ENCODE measurements at places on chromosomes 4 and X.

DNA sequence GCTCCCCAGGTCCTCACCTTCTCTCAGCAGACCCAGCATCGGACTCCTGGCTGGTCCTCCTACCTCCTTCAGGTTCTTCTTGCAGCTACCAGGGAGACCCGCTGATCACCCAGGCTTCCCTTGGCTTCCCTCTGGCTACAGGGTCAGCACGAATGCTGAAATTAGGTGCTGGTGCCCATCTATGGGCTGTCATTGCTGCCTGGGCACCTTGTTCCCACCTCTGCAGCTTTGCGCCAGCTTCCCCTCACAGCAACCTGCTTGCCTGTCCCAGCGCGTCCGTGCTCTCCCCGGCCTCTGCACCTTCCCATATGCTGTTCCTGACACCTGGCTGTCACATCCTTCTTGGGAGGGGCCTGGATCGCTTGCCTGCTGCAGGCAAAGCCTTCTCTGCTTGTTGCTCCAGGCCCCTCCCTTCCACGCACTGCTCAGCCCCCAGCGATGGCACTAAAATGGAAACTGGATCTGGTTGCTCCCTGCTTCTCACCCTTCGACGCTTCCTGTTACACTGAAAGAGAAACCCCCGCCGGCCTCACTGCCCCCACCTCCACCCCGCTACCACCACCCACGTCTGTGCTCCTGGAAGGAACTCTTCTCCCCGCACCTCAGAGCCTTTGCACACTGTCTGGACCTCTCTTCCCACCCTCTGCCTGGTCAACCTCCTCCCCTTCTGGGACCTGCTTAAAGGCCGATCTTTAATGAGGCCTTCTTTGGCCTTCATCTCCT is 22.2 kb downstream of the C4orf50 start:
- DNase-seq: no peak

DNA sequence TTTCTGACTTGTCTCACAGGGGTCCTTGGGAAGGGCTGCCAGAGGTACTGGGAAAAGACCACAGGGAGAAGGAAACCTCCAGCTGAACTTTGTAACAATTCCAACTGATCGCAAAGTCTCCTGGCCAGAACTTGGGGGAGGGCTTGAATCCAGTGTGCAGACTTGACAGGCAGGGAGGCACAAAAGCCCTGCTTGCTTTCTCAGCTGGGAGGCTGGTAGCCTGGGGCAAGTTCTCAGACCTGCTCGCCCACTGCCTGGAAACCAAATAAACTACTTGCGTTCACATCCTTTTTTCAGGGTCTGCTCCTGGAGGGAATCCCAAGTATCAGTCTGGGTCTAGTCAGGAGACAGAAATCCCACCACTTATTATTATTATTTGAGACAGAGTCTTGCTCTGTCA is 48.0 kb upstream of the CASK start:
- no peak for DNase-seq

DNA sequence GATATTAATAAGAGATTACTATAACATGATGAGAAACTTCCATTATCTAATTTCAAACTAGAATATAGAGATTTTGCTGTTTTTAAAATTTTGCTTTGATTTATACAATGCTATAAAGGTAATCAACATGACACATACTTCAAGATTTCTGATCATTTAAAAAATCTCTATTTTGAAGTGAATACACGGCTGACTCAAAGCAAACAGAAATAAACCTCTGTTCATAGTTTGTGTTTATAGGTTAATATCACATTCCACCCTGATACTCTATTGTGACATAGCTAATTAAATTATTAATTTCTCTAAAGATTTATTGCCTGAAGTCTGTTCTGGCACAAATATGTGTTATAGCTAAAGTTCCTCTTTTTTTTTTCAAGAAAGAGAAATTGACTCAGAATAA is 349.2 kb downstream of the TLL1 start:
- DNase-seq: no peak

- DNase-seq: no peak
These were observed 131.8 kb upstream of the MAD2L1 start for GRCh38 chr4:120198411-120198810.

DNA sequence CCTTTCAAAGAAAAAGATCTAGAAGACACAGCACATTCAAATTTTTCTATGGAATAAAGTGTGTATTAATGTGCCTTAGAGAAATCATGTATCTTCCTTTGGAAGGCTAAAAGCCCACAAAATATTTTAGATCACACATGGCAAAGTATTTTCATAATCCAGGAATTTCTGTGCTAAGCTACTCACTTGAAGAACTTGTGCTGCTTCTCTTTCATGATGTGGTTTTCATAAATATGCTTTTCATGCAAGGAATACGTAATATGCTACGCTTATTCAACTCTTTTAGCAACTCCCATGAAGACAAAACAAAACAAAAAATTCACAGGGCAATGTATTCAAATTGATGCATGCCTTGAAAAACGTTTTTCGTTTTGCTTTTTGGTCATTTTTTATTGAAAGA is 125.6 kb downstream of the ARHGAP24 start:
- no peak for DNase-seq

DNA sequence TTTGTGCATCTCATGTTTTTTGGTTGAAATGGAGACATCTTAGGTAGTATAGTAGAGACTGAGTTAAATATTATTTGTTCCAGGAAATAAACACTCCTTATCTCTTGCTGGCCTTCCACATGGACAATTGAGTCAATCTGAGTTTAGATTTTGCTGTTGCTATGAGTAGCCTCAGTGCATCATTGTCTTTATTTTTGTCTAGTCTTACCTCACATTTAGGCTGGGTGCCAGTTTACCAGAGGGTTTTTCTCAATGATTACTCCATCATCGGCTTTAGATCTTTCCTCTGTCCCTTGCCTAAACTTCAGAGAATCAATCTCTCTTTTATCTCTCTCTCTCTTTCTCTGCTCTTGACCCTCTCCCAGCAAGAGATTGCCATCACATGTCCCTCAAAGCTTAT is 73.6 kb downstream of the GABRB1 start:
- no peak for DNase-seq

GRCh38 chrX:32530802-32531403 is 680.4 kb downstream of the DMD start:
- peak; percentile 27 for DNase-seq

DNA sequence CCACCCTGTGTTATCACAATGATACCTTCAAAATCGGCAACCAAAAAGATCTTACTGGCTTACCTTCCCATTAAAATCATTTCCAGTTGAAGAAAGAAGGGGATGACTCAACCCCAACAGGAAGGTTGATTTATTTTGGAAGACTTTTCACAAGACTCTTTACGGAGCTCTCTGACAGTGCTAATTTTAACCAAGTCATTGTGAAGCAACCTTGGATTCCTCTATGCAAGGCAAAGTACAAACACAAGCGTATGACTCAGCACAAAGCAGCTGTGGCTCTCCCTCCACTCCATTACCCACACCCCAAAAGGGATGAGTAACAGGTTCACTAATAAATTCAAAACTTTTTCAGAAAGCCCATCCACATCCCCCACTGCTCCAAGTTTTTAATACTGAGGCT is 213.8 kb upstream of the FGF13 start:
- DNase-seq: no peak

DNA sequence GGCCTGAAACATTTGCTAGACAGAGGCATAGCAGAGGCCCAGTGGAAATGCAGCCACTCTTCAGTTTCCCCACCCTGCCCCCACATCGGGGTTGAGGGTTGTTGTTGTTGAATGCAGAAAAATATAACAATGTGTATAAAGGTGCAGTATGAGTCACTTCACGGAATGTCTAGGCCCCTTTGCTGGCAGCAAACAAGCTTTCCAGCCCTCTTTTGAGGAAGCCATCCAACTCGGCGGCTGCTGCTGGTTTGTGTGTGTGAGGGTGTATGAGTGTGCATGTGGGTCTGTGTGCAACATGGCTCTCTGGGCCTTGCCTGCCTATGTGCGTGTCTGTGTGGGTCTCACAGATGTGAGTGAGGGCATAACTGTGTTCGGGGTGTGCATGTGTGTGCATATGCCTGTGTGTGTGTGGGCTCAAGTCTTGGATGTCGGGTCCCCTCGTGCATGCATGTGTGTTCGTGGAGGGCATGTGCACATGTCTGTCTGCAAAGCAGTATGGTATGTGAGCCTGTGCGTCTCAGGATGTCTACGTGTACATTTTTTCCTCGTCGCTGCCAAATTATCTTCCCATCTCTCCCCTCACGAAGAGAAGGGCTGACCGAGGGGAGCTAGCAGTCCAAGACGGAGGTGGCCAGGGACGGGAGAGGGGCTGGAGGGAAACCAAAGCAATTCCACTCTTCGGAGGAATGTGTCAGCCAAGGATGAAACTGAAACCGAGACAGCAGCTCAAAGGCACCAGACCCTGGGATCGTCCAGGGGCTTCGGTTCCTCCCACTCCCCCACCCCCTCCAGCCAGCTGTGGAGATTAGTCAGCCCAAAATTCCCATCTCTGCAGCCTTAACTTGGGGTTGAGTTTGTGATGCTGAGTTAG is 8.4 kb upstream of the ELF4 start:
- DNase-seq: no peak

DNA sequence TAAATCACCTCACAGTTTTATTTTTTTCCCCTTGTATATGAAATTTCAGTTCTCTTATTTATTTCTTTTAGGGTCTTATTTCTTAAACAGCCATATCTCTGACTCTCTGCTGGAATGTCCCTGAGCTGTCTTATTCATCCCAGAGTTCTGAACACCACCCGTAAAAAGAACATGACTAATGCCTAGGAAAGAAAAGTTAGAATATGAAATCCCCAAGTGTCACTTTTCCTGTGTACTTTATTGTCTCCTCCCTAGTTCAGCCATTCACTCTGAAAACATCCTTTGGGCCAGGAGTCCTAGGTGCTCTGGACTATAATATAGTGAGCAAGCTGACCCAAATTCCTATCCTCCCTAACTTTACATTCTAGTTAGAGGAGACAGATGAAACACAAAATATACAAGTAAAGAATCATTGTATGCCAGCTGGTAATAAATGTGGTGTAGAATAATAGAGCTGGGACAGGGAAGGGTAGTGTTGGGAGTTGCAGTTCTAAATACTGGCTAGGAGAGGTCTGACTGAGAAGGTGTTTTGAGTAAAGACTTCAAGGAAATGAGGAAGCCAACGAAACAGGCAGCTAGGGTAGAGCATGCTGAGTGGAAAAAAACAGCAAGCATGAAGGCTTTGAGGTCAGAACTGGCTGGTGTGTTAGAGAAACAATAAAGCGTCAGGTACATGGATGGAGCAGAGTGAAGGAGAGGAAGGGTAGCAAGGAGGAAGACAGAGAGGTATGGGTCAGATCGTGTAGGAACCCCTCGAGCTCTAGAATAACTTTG is 40.6 kb upstream of the FTHL17 start:
- no peak for DNase-seq

GRCh38 chrX:40157228-40158035 is 59.7 kb upstream of the BCOR start:
- DNase-seq: no peak

- no peak for DNase-seq
These were observed 81.7 kb upstream of the GPM6B start for GRCh38 chrX:13898603-13899002.

DNA sequence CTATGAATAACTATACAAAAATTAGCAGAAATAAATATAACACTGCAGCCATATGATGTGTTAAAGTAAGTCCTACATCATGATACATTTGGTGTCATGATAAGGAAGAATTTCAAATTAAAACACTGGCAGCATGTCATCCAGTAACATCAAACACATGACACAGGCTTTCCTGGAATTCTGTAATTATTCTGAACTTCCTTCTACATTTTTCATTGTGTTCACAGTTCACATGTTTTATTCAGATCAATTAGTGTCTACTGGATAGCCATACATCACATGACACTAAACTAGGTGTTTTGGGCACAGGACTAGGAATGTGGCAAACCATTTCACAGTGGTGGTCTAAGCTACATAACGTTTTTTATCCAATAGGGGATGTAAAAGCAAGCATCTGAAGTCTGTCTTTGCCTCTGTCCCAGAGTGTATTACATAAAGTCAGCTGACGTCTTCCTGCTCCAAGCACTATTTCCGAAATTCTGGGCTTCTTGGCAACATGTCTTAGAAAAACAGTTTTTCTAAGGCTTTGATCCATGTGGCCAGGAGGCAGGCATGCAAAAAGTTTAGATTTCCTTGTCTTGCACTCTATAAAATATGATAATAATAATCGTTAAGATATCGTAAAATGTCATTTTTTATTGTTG is 707.9 kb downstream of the CENPC start:
- no peak for DNase-seq

- DNase-seq: peak; percentile 74
These were observed 18.4 kb upstream of the LDB2 start for GRCh38 chr4:16916719-16917337.

GRCh38 chrX:144295921-144296320 is 412.1 kb downstream of the UBE2NL start:
- DNase-seq: no peak

DNA sequence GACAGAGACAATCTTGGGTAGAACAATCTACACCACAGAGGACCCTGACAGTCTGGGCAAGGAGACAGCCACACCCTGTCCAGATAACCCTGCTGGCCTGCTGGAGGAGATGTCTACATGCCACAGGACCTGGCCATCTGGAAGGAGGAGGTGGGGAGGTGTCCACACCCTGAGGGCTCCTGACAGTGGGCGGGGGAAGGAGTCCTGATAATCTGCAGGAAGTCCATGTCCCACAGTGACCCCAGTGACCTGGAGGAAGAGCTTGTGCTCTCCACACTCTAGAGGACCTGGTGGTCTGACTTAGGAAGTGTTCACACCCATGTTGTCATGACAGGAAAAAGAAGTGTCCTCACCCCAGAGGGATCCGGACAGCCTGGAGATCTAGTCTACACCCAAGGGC is 5.5 kb downstream of the SUV39H1 start:
- DNase-seq: peak; percentile 79

DNA sequence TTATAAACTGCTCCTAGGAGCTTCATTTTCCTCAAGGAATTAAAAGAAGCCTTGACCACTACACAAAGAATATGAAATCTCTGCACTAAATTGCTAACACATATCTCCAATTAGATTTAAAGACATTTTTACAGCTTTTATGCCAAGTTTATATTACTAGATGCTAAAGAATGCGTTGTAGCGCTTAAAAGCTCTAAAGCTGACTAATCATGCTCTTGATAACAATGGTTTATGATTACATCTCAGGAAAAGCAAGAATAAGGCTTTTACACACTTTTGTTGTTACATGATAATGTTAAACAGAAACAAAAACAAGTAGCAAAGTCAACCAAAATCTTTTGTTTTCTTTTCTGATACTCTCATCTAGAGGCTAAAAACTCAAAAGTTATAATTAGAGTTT is 44.7 kb downstream of the SLC10A7 start:
- no peak for DNase-seq

DNA sequence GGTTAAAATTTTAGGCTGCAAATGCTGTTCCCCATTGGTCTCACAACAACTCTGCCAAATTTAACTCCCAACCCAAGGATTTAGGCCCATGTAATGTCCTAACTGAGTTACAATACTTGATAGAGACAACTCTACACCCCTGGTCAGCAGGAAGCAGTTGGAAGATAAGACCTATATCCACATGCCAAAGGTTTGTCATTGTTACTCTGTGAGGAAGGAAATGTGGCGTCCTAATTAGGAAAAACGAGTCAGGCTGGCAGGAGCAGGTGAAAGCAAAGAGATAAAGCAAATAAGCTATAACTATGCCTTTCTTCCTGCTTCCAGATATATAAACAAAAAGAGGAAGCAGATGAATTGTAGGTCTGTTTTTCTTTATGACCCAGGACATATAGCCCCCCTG is 69.1 kb downstream of the SPIN4 start:
- DNase-seq: no peak
